ENCODE measurements at places on chromosomes 3 and 15.

DNA sequence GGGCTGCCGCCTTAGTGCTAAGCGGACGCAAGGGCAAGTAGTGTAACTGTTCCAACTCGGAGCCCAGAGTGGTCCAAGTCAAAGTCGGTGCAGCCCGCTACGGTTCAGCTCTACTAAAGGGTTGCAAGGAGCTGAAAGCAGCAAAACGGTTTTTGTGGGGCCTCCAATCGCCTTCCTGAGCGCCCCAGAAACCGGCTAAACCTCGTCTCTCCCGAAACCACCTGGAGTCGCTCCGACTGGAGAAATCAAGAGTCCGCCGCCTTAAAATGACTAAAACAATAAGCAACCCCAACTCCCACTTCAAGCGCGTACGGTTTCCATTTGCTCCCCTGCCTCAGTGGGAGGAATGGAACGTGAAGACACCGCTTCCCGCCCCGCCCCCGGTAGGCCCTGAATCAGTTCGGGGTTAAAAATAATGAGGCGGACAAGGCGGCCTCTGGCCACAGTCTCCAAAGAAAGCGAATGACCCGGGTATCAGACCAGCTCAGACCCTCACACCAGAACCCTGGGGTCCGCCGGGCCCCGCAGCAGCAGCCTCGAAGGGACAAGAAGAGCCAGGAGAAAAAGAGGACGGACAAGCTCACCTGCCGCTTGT is 401 bp downstream of the SEC11A start:
- DNase-seq = no peak

DNA sequence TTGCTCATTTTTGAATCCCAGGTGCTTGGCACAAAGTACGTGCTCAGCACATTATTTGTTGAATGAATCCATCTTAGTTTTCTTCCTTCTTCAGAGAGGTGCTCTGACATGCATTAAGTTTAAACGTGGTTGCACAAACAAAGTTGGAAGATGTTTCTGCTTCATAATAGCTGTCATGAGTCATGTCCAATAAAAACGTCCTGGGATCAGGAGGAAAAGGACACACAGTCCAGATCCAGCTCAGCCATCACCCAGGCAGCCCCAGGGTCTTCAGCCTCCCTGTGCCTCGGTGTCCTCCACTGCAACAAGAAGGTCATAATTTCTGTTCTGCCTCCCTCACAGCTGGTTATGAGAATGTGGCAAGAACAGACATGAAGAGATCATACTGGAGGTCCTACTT is 55.4 kb downstream of the CCNL1 start:
- DNase-seq = no peak

GRCh38 chr15:68317281-68318007 is 39.9 kb downstream of the FEM1B start:
- no peak for DNase-seq

GRCh38 chr3:187694801-187695200 is 7.6 kb downstream of the RTP2 start:
- no peak for DNase-seq

- no peak for DNase-seq
Measured at GRCh38 chr15:58546635-58547627, 115.1 kb downstream of the LIPC start.

GRCh38 chr3:143648708-143649107 is 199.6 kb downstream of the SLC9A9 start:
- DNase-seq = peak; percentile 26
